Stimulated activated CD8-positive, alpha-beta memory T cell treated with anti-CD3 and anti-CD28 coated beads, Interleukin-12 subunit alpha, Interleukin-12 subunit beta, amount 100 ng/mL, for 1 hour (primary cell): ENCODE measurements at places on chromosomes 6 and 20.

- no peak for DNase-seq
These were observed 56.6 kb upstream of the EYA2 start for GRCh38 chr20:46838011-46838410.

- no peak for DNase-seq
These were observed 105.8 kb upstream of the SPTLC3 start for GRCh38 chr20:12902992-12903391.

DNA sequence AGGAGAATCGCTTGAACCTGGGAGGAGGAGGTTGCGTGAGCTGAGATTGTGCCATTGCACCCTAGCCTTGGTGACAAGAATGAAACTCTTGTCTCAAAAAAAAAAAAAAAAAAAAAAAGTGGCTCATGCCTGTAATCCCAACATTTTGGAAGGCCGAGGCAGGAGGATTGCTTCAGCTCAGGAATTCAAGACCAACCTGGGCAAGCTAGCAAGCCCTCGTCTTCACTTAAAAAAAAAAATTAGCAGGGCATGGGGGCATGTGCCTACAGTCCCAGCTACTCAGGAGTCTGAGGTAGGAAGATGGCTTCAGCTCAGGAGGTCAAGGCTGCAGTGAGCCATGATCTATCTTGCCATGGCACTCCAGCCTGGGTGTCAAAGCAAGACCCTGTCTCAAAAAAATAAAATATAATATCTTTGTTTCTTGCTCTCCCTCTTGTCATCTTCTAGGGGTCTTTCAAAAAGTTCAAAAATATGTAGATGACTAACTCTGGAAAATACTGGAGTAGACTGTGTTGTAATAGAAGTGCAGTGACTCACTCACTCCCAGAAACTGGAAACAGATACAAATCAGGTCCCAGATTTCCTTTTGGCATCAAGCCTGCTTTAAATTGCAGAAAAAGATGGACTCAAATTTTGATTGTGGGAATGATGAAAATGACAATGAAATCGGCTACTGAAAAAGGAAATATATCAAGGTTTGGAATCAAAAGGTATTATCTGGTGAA, 2.8 kb upstream of the GINM1 start:
- DNase-seq, result no peak

DNA sequence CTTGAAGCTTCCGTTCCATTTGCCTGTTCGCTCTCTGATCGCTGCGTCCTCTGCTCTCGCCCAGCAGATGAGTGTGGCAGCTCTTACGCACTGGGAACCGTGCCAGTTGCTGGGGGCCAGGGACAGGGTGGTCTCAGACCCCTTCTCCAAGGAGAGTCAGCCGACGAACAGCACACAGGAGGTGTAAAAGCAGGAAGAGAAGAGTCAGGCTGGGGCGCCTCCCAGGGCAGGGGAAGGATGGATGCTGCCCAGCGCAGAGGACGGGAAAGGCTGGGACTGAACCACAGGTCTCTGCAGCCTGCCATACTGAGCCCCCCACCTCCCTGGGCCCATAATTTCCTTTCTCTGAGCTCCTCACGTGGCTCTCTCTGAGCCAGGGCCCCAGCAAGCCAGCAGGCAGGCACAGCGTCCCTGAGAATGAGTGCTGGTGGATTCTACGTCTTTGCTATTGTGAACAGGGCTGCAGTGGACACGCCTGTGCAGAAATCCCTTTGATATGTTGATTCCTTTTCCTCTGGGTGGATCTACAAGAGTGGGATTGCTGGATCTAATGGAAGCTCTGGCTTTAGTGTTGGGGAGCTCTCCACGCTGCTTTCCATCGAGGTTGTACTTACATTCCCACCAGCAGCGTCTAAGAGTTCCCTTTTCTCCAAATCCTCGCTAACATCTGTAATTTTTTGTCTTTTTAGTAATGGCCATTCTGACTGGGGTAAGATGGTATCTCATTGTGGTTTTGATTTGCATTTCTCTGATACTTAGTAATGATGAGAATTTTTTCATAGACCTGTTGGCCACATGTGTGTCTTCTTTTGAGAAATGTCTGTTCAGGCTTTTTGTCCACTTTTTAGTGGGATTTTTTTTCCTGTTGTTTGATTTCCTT, 104.1 kb downstream of the PSMB1 start:
- DNase-seq, result no peak

GRCh38 chr6:132907231-132907630, 92.9 kb downstream of the RPS12 start:
- DNase-seq, result no peak

GRCh38 chr6:45946352-45946751, 69.3 kb downstream of the CLIC5 start:
- no peak for DNase-seq

DNA sequence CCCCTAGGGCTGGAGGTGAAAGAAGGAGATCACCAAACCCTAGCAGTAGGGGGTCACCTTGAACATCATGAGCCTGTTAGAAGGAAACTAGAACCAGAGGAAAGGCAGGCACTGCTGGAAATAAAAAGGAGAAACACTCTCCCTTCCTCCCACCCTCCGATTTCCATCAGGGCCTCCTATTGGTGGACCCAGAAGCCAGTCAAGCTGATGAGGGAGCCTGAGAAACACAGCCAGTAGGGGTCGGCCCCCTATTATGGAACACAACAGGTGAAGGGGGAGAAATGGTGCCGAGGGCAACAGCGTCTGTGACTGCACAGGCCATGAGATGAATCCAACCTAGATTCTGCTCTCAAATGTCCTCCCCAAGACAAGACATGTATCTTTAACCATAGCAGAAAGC, 156.1 kb upstream of the LRFN2 start:
- DNase-seq, result no peak

DNA sequence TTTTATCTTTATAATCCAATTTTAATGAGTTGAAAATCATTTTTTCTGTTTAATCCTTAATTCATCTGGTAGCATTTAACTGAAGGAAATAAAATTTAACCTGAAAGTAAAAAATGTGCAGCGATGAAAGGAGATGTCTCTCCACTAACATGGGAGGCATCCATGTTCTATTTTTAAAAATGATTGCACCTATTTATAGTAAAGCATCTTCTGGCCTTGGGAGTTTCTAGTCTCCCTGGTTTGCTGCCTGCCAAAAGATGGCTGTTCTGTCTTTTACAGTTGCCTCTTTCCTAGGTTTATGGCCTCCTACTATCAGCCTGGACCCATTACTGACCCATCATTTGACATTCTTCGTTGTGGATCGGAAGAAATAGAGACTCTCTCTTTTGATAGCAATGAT, 143.0 kb downstream of the B3GAT2 start:
- no peak for DNase-seq

DNA sequence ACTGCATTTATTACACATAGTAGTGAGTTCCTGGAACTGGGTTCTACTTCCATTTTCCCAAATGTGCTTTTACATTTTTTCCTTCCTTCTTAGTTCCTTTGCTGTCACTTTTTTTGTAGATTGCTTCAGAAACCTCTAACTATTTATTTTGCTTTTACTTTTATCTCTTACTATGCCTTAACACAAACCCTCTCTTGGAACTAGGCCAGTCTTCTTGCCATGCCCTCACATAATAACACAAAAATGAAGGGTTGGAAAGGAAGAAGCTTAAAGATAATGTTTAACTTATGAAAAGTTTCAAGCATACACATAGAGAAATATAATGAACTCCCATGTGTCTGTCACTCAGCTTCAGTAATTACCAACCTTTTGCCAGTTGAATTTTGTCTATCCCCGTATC, 27.1 kb downstream of the TOP1 start:
- DNase-seq, result no peak

DNA sequence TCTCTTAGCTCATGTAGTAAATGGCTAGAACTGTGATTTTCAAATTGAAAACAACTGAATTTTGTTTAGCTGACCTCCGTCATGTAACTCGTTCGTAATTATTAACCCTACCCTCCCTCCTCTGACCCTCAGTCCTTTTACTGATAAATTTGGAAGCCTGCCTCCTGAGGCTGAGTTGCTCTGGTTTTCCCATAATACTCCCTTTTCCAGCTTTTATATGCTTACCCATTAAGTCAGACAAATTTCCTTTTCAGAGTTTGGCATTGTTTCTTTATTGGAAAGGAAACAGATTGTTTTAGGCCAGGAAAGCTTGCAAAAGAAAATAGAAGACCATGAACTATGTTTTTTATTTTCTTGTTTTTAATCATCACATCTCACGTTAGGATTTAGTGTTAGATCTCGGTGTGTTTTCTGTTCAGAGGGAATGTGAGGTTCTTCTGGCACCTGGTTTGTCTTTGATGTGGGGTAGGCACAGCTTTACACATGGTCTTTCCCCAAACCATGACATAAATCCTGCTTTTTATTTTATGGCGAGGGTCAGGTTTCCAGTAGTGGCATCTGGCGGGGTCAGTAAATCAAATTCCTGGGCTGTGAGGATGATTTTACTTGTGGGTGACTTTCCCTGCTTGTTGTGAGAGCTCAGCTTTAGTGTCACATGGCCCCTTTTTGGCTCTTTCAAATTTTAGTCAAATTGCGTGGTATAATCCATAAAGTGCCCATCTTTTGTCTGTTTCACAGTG, 24.5 kb downstream of the PLCB4 start:
- no peak for DNase-seq

GRCh38 chr6:2680264-2680922, 70.3 kb downstream of the MYLK4 start:
- no peak for DNase-seq

- no peak for DNase-seq
These were observed 47.3 kb downstream of the SLC35D3 start for GRCh38 chr6:136969433-136969832.

DNA sequence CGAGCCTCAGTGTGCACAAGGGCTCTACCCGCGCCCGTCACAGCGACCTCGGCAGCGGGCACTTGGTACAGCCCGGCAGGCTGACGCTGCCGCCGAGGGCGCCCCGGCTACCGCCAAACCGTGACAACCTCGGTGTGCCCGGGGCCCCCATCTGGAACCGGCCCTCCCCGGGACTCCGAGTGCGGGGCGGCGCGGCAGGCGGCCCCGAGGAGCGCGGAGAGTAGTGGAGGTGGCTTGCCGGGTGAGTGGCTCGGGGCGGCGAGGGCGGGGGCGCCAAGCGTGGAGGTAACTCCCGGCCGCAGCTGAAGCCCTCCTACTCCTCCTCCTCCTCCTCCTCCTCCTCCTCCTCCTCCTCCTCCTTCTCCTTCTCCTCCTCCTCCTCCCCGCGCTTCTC, at the start of gene ISM1:
TSS of gene ISM1 (plus strand) at position 371 of the 394 bp plus-strand sequence. CDS start 503 bp downstream, outside the sequence.
- DNase-seq, result no peak

GRCh38 chr20:13873831-13874230, 89.0 kb downstream of the NDUFAF5 start:
- DNase-seq, result no peak

GRCh38 chr6:116111552-116112528, 11.2 kb downstream of the NT5DC1 start:
- DNase-seq, result no peak

GRCh38 chr6:37432590-37432915, 468 bp upstream of the CMTR1 start:
- no peak for DNase-seq

- no peak for DNase-seq
These were observed 47.6 kb upstream of the ADGRF4 start for GRCh38 chr6:47650553-47651432.

- no peak for DNase-seq
These were observed 101.1 kb downstream of the DLGAP4 start for GRCh38 chr20:36407199-36407733.

- DNase-seq, result no peak
These were observed 71.6 kb downstream of the GPX5 start for GRCh38 chr6:28597217-28597835.

DNA sequence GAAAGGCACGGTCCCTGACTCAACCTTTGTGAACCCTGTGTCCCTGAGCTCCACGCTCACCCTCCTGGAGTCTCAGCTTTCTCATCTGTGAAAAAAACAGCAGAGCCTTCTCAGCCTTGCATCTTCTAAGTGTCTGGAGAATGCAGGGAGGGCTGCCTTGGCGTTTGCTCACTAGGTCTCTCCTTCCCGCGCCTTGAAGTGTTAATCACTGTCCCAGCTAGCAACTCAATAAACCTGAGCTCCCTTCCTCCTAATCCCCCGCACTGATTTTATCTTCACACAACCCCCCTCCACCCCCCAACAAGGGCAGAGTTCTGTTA, 34.9 kb upstream of the FOXC1 start:
- no peak for DNase-seq

DNA sequence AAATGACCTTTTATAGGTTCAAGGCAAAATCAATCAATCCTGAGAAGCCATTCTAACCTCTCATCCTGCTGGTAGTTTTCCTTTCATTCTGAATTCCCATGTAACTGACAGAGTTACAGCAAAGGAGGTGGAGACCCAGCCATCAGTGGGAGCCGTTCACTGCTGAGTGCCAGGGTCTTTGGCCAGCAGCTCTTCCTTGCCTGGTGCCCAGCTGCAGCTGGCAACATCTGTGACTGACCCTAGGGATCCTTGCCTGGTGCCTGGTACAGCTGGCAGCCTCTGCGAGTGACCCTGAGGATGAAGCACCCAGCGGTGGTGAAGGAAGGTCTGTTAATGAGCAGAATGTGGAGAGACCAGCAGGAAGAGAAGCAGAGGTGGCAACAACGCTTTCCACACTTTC, 314.6 kb downstream of the THBS2 start:
- DNase-seq, result no peak

GRCh38 chr20:15396900-15397299, 1059.5 kb upstream of the FLRT3 start:
- DNase-seq, result no peak

- no peak for DNase-seq
These were observed 23.4 kb downstream of the CASP8AP2 start for GRCh38 chr6:89853068-89853467.

DNA sequence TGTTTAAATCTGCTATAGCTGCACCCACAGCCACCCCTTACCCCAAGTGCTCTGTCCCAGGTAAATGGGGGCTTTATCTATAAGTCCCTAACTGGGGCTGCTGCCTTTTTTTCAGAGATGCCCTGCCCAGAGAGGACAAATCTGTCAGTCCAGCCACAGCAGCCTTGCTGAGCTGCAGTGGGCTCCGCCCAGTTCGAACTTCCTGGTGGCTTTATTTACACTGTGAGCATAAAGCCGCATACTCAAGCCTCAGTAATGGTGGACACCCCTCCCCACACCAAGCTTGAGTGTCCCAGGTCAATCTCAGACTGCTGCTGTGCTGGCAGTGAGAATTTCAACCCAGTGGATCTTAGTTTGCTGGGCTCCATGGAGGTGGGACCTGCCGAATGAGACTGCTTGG, 505.2 kb downstream of the CBLN4 start:
- DNase-seq, result no peak

DNA sequence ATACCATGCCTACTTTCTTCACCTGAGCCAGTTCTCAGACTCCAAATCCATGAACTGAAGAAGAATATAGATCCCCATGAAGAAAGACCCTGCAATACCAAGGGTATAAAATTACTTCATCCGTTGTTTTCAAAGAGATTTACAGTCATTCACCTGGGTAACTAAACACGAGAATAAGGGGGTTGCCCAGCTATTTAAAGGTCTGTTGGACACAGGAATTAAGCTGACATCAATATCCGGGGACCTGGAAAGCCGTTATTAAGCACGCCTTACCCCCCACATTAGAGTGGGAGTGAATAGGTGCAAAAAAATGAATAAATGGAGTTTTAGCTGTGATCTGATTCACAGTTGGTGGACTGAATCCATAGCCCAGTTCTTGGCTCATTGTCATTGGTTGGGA, 28.9 kb downstream of the CLVS2 start:
- DNase-seq, result no peak

- DNase-seq, result no peak
These were observed 73.7 kb upstream of the SLC22A23 start for GRCh38 chr6:3530515-3530914.

- no peak for DNase-seq
These were observed 32.9 kb downstream of the TRIM38 start for GRCh38 chr6:25995507-25995906.

GRCh38 chr6:13001927-13002326, 285.4 kb downstream of the PHACTR1 start:
- DNase-seq, result no peak

GRCh38 chr20:61813791-61814190, 251.9 kb downstream of the TAF4 start:
- no peak for DNase-seq

GRCh38 chr6:167227984-167228383, 63.1 kb upstream of the UNC93A start:
- DNase-seq, result no peak
